Natural killer cell treated with Interleukin-12 subunit alpha and Interleukin-12 subunit beta and Interleukin-15 and Interleukin-18, amount 100 ng/mL, for 72 hours (primary cell): ENCODE measurements at places on chromosomes 6 and 20. TPM values are rescaled to one million over a fixed set of nuclear protein-coding genes. Genes with fewer than 3 reads are reported as not detected.

GDAP1L1 gene
- total RNA-seq, result not detected

TP53TG5 gene
- not detected for total RNA-seq

TREML4 gene
- total RNA-seq, result not detected

CDSN gene
- not detected for total RNA-seq

PAK5 gene
- total RNA-seq, result not detected

DNA sequence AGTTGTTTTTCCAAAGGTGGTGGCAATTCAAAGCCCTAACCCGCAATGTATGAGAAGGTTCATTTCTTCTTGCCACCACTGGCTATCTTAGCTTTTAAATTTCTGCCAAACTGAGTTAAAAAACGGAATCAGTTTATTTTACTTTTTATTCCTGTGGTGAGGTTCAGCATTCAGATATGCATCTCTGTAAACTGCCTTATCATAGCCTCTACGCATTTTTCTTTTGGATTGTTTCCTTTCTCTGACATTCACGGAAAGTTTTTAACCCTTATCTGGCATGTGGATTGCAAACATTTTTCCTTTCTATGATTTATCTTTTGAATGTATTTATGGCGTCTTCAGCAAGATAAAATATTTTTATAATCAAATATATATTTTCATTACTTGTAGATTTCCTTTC, 37.7 kb downstream of the AK9 start:
- no peaks in the 10 kb centered on the region for H3K4me1 ChIP-seq
- no peak overlapping the region for H3K27ac ChIP-seq
- H3K4me3 ChIP-seq, result no peak overlapping the region
- H3K27me3 ChIP-seq, result no peaks in the 10 kb centered on the region
- no peak for DNase-seq
- peaks cover 10% of the 10 kb centered on the region for H3K36me3 ChIP-seq

GRCh38 chr6:165662749-165663376, at the start of gene PDE10A:
PDE10A (minus strand) TSS chr6:165663241; CDS start chr6:165662811, 430 bp downstream.
- peaks cover 4% of the 10 kb centered on the region for H3K36me3 ChIP-seq
- H3K4me3 ChIP-seq, result peak within 1 kb of the TSS; percentile 7
- no peaks in the 10 kb centered on the region for H3K4me1 ChIP-seq
- DNase-seq, result no peak
- H3K27ac ChIP-seq, result no peak within 1 kb of the TSS

- H3K27me3 ChIP-seq, result no peaks in the 10 kb centered on the region
- H3K36me3 ChIP-seq, result no peaks in the 10 kb centered on the region
- H3K4me1 ChIP-seq, result no peaks in the 10 kb centered on the region
- DNase-seq, result no peak
Observed at GRCh38 chr20:41218466-41218865, 81.1 kb downstream of the PLCG1 start.

- H3K4me1 ChIP-seq, result peaks cover 41% of the 10 kb centered on the region
- no peak overlapping the region for H3K27ac ChIP-seq
- no peak for DNase-seq
- H3K36me3 ChIP-seq, result no peaks in the 10 kb centered on the region
- H3K4me3 ChIP-seq, result no peak overlapping the region
- peaks cover 8% of the 10 kb centered on the region for H3K27me3 ChIP-seq
Observed at GRCh38 chr20:50393242-50393641, 116.9 kb upstream of the PTPN1 start.

DNA sequence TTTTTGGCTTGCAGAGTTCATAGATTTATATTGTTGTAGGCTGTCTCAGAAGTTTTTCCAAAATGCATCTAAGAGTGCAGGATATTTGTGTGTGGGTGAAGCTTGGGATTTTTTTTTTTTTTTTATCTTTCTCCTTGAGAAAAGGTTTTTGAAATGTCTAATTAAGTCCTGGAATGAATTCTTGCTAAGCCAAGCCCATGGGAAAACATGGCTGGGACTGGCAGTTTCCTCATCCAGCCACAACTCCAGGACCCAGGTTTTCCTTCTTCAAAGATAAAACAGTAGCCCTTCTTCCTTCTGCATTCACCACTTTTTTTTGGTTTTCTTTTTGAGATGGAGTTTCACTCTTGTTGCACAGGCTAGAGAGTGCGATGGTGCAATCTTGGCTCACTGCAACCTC, 242.5 kb upstream of the JAG1 start:
- no peaks in the 10 kb centered on the region for H3K4me1 ChIP-seq
- H3K4me3 ChIP-seq, result no peak overlapping the region
- H3K27ac ChIP-seq, result no peak overlapping the region
- no peaks in the 10 kb centered on the region for H3K27me3 ChIP-seq
- H3K36me3 ChIP-seq, result no peaks in the 10 kb centered on the region
- no peak for DNase-seq

DNA sequence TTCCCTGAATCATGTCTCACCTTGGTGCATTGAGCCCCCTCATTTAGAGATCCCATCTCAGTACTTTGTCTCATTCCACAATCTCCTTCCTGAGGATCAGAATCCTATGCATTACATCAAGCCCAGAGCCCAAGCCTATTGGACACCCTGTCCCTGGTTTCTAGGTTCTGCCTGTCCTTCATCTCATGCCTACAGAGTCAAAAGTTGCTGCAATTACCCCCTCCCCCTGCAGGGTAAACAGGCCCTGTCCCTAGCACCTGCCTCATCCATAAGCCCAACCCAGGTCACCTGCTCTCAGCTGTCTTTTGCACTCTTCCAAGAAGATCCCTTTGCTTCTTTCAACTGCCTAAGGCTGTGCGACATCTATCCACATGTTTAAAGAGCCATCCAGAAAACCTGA, 93.9 kb downstream of the SPTLC3 start:
- H3K27me3 ChIP-seq, result no peaks in the 10 kb centered on the region
- H3K4me1 ChIP-seq, result no peaks in the 10 kb centered on the region
- no peak overlapping the region for H3K4me3 ChIP-seq
- no peak overlapping the region for H3K27ac ChIP-seq
- DNase-seq, result no peak
- no peaks in the 10 kb centered on the region for H3K36me3 ChIP-seq

DNA sequence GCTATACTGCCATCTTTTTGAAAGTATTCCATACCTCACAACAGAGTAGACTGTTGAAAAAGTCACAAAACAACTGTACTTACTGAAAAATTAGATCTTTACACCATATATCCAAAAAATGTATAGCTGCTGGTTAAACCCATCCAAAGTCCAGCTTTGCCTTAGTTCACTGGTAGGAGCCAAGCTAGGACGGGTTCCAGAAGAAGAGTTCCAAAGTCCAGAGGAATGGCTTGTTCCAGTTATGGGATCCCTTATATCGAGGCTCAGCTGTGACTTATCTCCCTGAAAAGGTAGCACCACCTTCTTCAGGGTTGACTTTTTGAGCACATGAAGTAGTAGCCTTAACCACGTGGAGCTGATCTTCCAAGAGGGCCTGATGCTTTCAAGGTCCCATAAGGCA, 236.3 kb upstream of the FLRT3 start:
- H3K36me3 ChIP-seq, result no peaks in the 10 kb centered on the region
- H3K4me3 ChIP-seq, result no peak overlapping the region
- H3K27me3 ChIP-seq, result no peaks in the 10 kb centered on the region
- H3K27ac ChIP-seq, result no peak overlapping the region

GRCh38 chr6:54970337-54970736, 123.8 kb downstream of the FAM83B start:
- H3K27ac ChIP-seq, result no peak overlapping the region
- DNase-seq, result no peak
- no peak overlapping the region for H3K4me3 ChIP-seq
- no peaks in the 10 kb centered on the region for H3K36me3 ChIP-seq
- H3K27me3 ChIP-seq, result no peaks in the 10 kb centered on the region

DNA sequence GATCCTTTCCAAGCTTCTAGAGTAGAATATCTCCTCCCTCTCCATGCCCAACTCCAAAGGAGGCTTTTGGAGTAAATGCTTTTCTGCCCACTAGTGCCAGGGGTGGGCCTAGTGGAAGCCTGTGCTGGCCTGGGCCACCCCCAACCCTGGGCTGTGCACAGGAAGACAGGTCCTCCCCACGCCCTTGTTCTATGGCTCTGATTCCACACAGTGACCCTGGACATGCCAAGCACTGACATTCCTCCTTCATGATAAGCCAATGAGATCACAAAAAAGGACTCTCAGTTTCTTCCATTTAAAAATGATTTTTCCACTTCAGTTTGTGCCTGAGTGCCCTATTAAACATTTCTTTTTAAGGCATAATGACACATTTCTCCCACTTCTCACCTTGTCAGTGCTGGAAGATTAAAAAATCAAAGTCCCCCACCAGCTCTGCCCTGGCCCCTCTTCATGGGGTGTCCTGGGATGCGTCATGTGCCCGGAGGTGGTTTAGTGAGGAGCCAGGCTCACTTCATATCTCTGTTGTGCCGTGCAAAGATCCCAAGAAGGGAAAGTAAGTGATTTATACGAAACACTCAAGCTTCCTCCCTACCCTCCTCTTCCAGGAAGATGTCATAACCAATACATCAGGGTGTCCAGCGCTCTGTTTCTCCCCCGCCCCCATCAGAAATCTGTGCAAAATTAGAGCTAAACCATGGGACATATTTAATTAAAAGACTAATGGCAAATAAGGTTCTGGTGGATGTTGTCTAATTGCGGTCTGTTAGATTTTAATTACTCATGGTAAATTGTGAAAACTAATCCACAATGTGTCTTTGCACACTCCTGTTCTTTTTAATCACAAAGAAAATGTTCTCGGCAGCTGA, 255.0 kb downstream of the NRN1 start:
- H3K27me3 ChIP-seq, result no peaks in the 10 kb centered on the region
- no peak overlapping the region for H3K27ac ChIP-seq
- no peak overlapping the region for H3K4me3 ChIP-seq
- peaks cover 21% of the 10 kb centered on the region for H3K4me1 ChIP-seq

DNA sequence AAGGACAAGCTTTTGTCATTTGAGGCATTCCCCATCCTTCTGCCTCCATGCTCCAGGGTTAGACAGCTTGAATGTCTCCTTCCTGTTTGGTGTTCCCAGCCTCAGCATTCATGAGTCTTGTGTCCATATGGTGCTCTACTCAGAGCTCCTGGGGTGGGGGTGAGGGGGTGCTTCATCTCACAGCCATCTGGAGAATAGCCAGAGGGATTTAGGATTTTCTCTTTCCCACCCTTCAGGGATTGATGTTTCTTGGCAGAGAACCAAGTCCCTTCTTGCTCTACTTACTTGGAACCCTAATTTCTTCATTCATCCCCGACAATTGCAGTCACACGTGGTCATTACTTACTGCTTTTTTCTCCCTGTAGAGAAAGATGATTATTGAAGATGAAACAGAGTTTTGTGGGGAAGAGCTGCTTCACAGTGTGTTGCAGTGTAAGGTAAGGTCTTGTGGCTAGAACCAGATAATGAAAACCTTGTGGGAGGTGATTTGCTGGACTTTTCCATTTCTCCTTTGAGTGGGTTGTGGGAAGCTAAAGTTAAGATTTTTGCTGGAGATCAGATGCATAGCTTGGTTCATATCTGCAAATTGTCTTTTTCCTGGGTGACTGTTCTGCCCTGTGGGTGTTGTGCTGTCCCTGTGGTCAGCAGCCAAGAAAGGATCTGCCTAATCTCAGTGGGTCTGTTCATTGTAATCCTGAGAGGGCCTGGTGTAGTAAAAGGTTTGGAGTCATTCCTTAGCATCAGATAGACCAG, 18.6 kb downstream of the CMTR1 start:
- H3K4me1 ChIP-seq, result peaks cover 10% of the 10 kb centered on the region
- no peak for DNase-seq
- H3K27ac ChIP-seq, result peak overlapping the region; percentile 18
- no peak overlapping the region for H3K4me3 ChIP-seq
- peaks cover 41% of the 10 kb centered on the region for H3K36me3 ChIP-seq

DNA sequence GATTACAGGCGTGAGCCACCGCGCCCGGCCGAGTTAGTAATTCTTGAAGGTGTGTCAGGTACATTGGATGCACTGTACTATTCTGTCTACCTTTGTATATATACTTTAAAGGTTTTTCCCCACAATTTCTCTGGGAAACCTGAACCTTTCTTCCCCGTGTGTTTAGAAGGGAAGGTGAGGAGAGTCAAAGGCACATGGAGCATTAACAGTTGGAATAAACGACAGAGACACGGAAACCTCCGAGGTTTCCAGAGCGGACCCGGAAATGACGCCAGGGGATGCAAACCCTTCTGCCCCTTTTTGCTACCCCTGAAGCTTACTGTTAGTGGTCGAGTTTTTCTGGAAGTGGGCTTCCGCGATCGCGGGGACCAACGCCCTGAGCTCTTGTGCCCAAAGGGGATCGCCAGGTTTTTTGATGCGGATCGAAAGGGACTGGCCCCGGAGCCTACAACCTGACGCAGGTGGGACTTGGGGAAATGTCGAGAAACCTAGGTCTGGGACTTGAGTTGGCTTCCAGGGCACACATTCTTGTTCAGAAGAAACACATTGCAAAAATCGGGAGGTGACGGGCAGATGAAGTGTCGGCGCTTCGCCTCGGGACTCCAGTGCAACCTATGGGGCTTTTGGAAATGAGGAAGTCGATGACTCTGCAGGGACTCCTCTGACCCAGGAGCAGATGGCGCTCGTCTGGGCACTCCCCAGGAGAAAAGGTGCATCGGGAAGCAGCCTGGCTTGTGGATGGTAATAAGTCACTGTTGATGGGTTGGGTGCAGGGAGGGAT, 218.2 kb downstream of the OR2B2 start:
- DNase-seq, result peak; percentile 62
- H3K4me3 ChIP-seq, result peak overlapping the region; percentile 96
- peaks cover 9% of the 10 kb centered on the region for H3K4me1 ChIP-seq
- H3K27ac ChIP-seq, result peak overlapping the region; percentile 86
- H3K36me3 ChIP-seq, result peaks cover 6% of the 10 kb centered on the region
- H3K27me3 ChIP-seq, result peaks cover 7% of the 10 kb centered on the region

DNA sequence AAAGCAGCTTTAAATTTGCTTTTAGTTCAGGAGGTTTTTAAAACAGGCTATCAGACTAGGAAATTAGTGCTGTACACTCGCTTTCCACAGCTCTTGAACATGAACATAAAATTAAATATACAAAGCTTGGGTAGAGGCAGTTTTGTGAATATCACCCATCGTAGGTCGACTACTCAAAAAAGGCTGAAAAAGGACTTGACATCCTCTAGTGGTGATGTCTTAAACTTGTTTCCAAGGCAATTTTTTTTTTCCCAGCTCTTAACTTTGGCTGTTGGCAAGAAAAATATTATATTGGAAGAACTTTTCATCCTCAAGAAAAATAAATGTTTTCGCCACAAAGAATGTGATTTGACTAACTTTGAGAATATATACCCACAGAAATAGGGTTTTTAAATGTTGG, 2.9 kb downstream of the MAP7 start:
- no peak overlapping the region for H3K27ac ChIP-seq
- H3K36me3 ChIP-seq, result no peaks in the 10 kb centered on the region
- no peaks in the 10 kb centered on the region for H3K4me1 ChIP-seq
- no peak overlapping the region for H3K4me3 ChIP-seq
- peaks cover 55% of the 10 kb centered on the region for H3K27me3 ChIP-seq
- no peak for DNase-seq

GRCh38 chr6:44540881-44541280, 153.4 kb downstream of the CDC5L start:
- H3K4me1 ChIP-seq, result no peaks in the 10 kb centered on the region
- peaks cover 18% of the 10 kb centered on the region for H3K27me3 ChIP-seq
- H3K4me3 ChIP-seq, result no peak overlapping the region
- DNase-seq, result no peak
- H3K36me3 ChIP-seq, result no peaks in the 10 kb centered on the region
